Endodermal cell (in vitro differentiated cells): ENCODE measurements at places on chromosomes 2 and 18.

GRCh38 chr2:37780387-37780676 lies 108.9 kb upstream of the CDC42EP3 start:
- DNase-seq = no peak

- no peak for DNase-seq
Observed at GRCh38 chr2:73822276-73822675, 6.5 kb upstream of the STAMBP start.

DNA sequence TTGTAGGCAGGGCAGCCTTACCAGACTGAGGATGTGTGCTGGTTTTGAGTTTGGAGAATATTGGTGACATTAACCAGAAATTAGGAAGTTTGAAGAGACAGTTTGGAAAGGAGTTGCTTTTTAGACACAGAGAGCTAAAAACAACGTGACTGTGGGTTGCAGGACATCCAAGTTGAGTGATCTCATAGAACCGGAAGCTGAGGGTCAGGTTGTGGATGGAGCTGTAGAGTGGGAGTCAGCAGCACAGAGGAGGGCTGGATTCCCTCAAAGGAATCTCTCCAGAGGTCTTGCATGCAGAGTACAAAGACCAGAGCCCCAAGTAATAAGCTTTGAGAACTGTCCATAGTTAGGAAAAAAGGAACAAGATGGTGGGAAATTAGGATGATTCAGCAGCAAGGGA lies 9.3 kb downstream of the MAPRE3 start:
- DNase-seq = no peak

DNA sequence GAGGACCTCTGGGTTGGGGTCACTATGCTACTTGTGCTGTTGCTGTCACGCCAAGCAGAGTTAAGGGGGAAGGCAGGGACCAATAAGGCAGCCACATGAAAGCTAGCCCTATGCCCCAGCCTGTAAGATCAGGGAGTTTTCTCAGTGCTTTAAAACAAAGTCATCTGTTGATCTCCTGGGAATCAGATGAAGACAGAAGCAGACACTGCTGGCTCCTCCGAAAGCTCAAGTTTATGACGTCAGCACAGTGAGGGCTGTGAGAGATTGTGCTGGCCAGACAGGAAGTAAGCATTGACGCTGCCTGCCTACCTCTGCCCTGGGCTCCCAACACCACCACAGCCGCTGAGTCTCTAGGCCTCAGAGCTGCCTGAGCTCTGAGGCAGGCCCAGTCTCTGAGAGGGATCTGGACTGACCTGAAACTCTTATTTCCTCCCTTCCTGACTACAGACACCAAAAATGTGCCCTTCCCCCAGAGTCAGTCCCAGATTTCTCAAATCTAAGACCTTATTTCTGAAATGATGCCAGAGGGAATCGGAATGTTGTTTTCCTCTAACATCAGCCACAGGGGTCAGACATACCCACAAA lies 118.1 kb upstream of the EPAS1 start:
- peak; percentile 60 for DNase-seq

GRCh38 chr2:235719146-235719942 lies 225.5 kb downstream of the AGAP1 start:
- no peak for DNase-seq

- DNase-seq = no peak
Observed at GRCh38 chr2:173957517-173957916, 7.7 kb downstream of the SP3 start.

- DNase-seq = no peak
Observed at GRCh38 chr2:11710210-11710609, 36.2 kb upstream of the LPIN1 start.

DNA sequence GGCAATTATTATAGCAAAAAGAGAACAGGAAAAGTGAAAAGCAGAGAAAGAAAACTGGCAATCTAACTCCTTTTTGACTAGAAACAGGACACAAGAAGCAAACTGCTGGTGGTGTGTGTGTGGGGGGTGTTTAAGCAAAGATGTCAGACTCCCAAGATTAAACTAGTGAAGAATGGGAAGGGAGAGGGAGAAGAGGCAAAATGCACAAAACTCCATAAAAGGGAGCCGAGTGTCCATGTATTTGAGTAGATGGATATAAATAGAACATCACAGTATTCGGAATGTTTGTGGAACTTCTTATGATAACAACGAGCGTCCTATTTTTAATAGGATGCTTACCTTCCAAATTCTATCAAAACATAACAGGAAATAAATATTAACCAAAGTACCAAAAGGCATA lies 179.8 kb upstream of the TRIB2 start:
- no peak for DNase-seq

GRCh38 chr18:48667276-48668254 lies 128.7 kb downstream of the CTIF start:
- DNase-seq = peak; percentile 85

DNA sequence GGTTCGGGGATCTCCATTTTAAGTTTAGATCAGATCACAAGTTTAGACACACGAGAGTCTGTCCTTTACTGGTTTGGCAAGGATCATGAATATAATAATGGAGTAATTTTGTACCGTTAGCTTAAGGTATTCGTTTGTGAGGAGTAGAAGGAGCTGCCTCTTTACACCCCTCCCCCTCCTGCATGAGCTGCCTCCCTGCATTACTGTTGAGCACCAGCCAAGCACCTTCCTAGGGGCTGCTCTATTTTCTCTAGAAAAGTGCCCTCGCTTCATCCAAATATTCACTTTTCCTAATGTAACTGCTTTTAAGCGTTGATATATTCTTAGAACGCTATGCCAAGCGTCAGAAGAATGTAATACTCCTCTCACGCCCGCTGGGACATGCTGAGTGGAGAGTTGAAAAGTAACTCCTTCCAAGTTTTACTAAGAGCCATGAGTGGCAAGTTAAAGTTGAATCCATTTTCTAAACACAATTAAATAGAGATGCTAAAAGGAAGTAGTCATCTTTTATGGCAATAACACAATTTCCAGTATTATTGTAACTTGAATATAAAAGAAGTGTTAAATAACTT lies 25.4 kb upstream of the SCN7A start:
- DNase-seq = peak; percentile 58

DNA sequence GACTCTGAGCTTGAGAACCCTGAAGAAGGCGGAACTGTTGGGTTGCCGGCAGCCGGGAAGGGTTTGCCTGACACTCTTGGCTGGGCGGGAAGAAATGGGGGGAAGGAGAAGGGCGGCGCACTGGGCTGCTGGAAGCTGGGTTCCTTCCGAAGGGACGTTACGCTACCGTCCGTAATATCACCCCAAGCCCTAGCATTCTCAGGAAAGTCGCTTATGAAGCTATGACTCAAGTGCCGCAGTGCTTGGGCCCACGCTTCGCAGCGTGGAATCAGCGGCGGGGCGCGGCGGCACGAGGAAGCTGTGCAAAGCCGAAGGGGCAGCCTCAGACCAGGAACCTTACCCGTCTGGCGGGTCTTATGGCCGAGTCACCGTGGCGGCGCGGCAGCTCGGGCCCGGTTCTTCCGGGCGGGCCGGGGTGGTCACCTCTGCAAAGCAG lies 50.2 kb upstream of the SIGLEC15 start:
- peak; percentile 91 for DNase-seq

DNA sequence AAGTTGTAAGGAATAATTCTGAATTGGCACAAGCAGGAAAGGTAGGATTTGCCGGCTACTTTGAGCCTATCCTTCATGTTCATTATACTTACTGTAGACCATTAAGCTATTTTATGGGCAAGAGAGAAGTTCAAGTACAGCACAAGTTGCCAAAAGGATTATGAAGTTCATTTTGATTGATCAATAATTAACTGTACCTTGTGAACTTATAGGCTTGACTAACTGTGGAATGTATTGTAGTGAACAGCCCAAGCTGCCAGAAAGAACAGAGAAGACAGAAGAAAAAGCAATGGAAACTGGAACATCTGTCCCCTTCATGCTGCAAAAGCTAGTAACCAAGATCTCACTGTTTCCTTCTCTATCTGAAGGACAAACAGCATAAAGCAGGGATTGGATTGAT lies 810.1 kb upstream of the ZEB2 start:
- no peak for DNase-seq

- no peak for DNase-seq
Observed at GRCh38 chr2:229888031-229888430, 33.8 kb downstream of the TRIP12 start.

DNA sequence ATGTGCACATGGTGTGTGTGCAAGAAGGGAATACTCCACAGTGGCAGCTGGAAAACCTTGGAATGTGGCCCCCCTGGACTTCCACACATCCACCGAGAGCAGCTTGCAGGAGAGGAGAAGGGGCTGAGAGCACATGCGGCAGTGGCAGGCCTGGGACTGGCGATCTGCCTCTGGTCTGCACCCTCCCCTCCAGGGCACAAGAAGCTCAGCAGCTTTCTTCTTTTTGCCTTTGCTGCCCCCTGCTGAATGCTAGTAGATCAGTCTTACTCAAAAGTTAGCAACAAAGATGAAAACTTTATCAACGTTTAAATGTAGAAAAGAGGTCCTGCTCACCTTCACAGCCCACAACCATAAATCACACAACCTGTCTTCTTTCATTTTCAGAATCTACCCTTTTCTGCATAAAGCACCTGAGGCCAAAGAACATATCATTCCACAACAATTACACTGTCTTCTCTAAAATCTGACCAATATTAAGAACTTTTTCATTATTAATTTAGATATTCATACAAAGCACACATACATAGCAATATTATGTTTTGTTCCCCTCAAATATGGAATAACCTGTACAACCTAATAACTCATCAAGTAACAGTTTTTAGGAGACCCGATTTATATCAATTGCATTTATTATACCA lies 34.6 kb downstream of the TGFBRAP1 start:
- DNase-seq = peak; percentile 92
